ENCODE measurements at places on chromosomes 6 and 20.
A peak's percentile ranks its signal among the peaks of the same experiment; 100 is the strongest.

DNA sequence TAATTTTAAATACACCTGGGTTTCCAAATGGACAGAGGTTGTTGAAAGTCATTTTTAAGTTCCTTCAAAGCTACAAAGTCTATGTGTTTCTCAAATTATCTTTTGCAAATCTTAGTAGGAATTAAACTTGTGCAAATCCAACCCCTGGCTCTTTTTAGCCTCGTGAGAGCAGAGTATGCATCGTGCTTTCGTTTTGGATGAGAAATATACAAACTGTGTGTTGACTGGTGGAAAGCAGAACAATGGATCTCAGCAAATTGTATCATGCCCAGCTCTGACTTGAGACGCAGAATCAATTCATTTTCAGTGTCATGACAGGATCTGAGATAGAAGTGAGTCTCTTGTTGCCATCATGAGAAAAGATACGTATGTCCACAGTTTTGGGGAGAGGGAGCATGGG lies 542.4 kb upstream of the FLRT3 start:
- no peak for DNase-seq

GRCh38 chr20:48823960-48824498 lies 3.8 kb downstream of the PREX1 start:
- DNase-seq, result peak; percentile 62

DNA sequence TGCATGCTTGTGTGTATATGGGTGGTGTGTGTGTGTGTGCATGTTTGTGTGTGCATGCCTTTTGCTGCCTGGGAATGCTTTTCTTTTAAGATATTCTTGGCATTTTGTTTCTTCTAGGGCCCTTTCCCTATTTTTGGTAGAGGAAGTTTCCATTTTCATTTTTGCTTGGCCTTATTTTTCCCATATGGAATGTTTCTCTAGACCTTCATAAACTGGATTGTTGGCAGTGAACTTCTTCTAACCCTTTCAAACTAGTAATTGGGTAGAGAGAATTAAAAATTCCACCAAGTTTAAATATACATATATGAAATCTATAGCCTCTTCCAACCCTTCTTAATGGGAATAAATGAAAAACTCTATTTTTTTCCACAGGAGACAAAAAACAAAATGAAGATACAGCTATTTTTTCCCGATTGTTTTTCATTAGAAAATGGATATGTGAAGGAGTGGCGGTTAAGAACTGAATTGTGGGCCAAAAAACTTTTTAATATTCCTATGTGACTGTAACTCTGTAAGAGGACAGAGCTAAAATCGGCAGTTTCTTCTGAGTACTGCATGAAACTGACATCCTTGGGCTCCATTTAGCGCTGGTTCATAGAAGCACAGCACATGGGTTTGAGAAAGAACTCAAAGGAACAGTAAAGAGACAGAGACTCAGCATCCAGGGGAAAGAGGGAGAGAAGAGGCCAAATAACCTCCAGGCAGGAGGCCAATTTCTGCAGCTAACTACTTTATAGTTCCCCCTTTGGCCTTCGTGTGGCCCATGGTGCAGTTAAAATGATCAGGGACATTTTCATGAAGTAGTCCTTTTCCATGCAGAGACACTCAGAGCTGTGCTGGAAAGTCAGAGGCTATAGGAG lies 102.1 kb downstream of the TMEM170B start:
- DNase-seq, result no peak

DNA sequence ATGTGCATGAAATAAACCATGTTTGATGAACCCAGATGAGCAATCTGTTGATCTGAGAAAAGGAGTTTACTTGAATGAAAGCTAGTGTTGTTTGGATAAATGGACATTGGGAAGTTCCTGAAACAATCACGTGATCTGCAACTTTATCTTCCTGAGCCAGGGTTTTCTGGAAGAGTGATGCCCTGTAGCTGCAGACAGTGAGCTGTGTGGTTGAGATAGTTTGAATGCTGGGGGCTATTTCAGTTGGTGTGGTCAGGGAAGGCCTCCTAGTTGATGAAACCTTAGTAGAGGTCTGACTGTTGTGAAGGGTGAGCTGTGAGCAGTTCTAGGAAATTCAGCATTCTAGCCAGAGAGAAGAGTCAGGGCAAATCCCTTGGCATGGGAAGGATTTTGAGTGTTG lies 643.7 kb downstream of the UTRN start:
- DNase-seq, result no peak

DNA sequence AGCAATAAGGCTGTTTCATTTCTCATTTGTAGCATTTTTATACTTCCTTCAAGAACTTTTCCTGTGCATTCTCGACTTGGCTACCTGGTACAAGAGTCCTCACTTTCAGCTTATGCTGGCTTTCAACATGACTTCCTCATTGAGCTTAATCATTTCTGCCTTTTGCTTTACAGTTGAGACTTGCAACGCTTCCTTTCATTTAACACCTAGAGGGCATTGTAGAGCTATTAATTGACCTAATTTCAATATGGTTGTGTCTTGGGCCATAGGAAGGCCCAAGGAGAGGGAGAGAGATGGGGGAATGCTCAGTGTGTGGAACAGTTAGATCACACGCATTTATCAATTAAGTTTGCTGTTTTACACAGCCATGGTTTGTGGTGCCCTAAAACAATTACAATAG lies 37.2 kb downstream of the SLC22A2 start:
- DNase-seq, result no peak

GRCh38 chr20:4603724-4604123 lies 118.0 kb upstream of the PRND start:
- DNase-seq, result no peak

GRCh38 chr6:19609972-19610641 lies 227.1 kb upstream of the ID4 start:
- DNase-seq, result no peak

- no peak for DNase-seq
Measured at GRCh38 chr6:1797801-1798200, 188.1 kb downstream of the FOXC1 start.

DNA sequence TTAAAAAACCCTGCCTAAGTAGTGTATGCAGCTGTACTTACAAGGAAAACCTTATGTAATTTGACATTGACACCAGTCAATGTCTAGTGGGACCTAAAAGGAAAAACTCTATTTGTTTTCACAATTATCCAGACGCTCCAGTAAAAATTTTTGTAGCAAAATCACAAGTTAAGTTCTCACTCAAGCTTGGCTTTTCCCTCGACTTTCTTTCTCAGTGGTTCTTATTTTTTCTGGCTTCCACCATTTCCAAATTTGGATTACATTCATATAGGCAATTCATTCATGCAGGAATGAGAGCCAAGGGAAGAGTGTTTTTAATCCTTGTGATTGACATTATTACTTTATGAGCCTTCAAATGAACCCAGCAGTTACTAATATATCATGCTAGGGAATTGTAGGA lies 66.0 kb upstream of the ADGRG6 start:
- no peak for DNase-seq

GRCh38 chr20:2751347-2751877 lies 49.0 kb downstream of the CPXM1 start:
- peak; percentile 17 for DNase-seq

- peak; percentile 21 for DNase-seq
Measured at GRCh38 chr6:157766901-157767774, 55.9 kb upstream of the SNX9 start.

DNA sequence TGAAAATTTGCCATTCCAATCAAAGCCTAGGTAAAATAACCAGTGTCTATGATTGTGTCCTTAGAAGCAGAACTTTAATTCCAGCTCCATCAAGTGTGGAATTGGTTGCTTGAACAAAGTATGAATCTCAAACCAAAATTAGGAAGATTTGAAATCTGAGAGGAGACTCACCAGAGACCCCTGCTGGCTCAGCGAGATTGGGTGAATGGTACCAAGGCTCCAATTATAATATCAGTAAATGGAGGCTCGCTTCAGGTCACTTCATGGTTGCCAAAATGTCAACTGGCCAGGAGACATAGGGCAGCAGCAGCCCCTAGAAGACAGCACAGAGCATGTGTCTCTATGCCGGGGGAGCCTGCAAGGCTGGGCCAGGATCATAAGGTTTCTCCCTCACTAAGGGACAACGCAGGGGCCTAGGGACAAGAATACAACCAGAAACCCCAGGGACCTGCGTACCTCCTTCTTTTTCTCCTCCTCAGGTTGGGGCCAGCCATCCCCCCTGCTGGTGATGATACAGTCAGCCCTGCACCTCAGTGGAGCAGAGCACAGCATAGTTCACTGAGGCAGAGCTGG lies 14.0 kb downstream of the RBL1 start:
- peak; percentile 8 for DNase-seq

DNA sequence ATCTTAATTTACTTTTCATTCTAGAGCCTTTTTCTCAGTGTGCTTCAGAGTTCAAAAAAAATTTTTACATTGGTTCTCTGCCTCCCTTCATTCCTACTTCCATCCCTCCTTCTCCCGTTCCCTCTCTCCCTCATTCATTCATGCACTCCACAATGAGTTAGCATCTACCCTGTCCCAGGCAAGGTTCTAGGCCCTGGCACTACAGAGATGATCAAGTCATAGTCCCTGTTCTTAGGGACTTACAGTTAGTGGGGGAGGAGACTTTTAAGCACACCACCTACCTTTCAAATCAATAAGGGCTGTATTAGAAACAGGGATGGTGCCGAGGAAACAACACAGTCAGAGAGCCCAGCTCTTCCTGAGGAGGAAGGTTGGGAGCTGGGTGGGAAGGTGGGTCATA lies 40.3 kb downstream of the MAP3K5 start:
- no peak for DNase-seq

GRCh38 chr6:149284904-149285303 lies 32.6 kb upstream of the TAB2 start:
- DNase-seq, result no peak
